Hippocampal formation (tissue), 2 donors: ENCODE measurements at places on chromosomes 6 and 20.

- no peak for DNase-seq
These were observed 80.3 kb upstream of the AFDN start for GRCh38 chr6:167746390-167746907.

- no peak for DNase-seq
These were observed 243.9 kb downstream of the PKHD1 start for GRCh38 chr6:51843456-51844056.

DNA sequence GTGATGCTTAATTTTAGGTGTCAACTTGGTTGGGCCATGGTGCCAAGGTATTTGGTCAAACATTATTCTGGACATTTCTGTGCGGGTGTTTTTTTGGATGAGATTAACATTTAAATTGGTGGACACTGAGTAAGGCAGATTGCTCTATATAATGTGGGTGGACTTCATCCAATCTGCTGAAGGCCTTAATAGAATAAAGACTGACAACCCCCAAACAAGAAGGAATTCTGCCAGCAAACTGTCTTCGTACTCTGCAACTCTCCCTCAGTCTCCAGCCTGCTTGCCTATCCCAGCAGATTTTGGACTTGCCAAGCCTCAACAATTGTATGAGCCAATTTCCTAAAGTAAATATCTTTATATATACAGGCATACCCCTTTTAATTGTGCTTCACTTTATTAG lies 850.1 kb downstream of the TBC1D32 start:
- no peak for DNase-seq

DNA sequence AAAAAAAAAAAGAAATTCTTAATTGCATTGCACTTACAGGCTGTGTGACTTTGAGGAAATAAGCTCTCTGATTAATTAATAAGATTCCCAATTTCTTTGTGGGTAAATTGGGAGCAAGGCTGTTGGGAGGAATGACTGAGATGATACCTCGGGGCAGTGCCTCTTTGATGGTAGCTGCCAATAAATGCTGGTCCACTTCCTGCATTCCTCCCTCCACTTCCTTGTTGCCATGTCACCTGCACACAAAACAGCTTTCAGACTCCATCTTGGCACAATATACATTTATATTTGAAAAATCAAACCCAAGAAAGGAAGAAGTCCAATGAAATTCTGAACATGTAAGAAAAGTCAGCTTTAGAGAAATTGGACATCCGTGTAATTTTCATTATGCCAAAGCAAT lies 45.1 kb downstream of the MTHFD1L start:
- DNase-seq, result no peak

GRCh38 chr20:37943501-37944455 lies 40.9 kb downstream of the VSTM2L start:
- no peak for DNase-seq

GRCh38 chr6:33802186-33802958 lies 1.4 kb downstream of the MLN start:
- no peak for DNase-seq

- DNase-seq, result no peak
These were observed 28.4 kb downstream of the CHMP4B start for GRCh38 chr20:33839591-33839990.

DNA sequence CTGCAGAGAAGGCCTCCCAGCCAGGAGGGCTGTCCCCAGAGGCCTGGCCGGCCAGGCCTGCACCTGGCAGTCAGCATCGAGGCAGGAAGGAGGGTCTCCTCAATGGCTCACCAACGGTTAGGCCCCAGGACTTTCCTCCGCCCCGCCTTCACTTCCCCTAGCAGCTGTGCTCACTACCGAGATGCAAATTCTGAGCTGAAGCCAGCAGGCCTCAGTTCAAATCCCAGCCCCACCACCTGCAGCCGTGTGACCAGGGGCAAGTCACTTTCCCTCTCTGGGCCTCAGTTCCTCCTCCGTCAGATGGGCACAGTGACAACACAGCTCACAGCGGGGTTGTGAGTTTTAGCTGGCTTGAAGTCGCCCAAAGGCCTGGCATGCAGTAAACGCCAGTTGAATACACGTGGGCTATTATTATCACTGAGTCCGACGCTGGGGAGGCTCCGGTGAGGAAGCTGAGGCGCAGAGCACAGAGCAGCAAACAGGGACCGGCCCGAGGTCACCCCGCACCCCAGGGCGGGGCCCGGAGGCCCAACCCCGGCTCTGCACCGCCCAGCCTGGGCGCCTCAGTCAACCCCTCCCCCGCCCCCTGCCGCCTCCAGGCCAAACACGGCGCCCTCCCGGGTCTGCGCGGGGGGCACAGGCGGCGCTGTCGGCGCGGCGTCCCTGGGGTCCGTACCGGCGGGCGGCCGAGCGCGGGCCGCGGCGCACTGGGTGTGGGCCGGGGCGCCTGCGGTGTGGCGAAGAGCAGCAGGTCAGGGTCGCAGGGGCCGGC lies 671 bp downstream of the E2F1 start:
- no peak for DNase-seq

- DNase-seq, result no peak
These were observed 307.1 kb upstream of the FLRT3 start for GRCh38 chr20:14644306-14645097.
